ENCODE measurements at places on chromosomes 11 and 22.

DNA sequence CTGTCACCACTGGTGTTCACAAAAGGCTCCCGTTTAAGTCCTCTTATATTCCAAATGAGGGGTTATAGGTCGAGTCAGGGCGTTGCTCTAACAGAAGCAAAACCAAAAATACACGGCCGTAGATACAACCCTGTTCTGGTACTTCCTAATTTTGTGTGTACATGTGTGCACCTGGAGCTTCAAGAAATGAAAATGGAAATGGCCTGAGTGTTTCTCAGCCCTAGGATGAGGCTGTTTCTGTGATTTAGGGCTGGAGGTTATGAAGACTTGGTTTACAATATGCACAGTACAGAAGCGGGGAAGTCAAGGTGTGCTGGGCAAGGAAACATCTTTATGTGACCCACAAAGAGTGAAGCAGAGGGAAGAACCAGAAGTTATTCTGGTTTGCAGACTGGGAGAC, 110.4 kb upstream of the OR4B1 start:
- no peak for DNase-seq

- DNase-seq, result no peak
Observed at GRCh38 chr22:47090591-47091245, 328.3 kb downstream of the TBC1D22A start.

DNA sequence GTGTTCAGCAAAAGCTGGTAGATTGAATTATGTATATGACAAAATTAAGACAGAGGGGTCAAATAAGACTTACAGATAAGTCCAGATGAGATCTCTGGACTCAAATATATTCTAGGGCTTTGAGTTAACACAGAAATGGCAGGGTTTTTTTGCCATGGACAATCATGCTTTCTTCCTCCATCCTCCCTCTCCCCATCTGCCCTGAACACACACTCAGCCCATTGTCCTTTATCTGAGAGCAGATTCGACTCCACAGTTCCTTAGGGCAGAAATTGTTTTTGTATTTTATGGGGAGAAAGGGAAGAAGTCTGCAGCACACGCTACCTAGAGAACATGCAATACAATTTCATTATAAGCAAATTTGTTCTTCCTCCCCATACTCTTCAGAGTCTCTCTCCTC, 86.8 kb downstream of the SLC1A2 start:
- no peak for DNase-seq

GRCh38 chr22:20283674-20284066, 15.6 kb upstream of the RTN4R start:
- no peak for DNase-seq

DNA sequence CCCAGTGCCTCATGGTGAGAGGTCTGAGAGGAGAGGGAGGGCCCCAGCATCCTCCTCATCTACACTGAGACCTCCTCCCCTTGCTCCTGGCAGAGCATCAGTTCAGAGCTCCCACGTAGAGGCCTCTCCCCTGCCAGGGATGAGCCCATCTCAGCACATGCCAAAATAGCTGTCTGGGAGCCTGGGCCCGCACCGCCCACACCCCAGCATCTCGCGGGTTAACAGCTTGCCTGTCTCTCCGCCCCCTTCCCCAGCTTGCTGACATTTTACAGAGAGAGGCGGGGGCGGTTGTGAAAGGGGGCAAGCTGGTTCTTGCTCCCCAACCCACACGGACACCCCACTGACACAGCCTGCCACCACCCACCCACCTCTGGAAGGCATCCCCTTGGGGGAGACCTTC, 6.4 kb downstream of the DGKZ start:
- DNase-seq, result no peak

DNA sequence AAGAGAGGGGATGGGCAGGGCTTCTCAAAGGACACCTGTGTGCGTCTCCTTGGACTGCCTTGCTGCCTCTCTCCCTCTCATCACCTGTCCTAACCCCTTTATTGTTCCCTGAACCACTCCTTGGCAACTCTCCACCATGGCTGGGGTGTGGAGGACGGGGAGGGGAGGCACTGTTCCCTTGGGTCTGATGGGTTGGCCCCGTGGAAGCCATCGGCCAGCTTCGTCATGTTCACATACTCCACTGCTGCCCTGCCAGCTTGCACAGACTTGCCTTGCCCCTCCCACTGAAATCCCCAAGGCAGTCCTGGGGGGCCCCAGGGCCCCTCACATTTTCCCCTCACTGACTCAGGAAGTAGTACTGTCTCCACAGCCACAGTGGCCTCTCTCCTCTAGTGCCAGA, 36.1 kb upstream of the LRRC32 start:
- DNase-seq, result no peak

GRCh38 chr22:32646476-32646875, 155.0 kb upstream of the TIMP3 start:
- no peak for DNase-seq

- DNase-seq, result no peak
Observed at GRCh38 chr11:43035086-43035485, 276.7 kb upstream of the API5 start.

- no peak for DNase-seq
Observed at GRCh38 chr11:14638561-14638960, 5.0 kb upstream of the PDE3B start.

GRCh38 chr11:8059030-8059429, 22.0 kb upstream of the TUB start:
- DNase-seq, result no peak

- no peak for DNase-seq
Observed at GRCh38 chr11:72719551-72719950, 32.7 kb downstream of the ARAP1 start.

DNA sequence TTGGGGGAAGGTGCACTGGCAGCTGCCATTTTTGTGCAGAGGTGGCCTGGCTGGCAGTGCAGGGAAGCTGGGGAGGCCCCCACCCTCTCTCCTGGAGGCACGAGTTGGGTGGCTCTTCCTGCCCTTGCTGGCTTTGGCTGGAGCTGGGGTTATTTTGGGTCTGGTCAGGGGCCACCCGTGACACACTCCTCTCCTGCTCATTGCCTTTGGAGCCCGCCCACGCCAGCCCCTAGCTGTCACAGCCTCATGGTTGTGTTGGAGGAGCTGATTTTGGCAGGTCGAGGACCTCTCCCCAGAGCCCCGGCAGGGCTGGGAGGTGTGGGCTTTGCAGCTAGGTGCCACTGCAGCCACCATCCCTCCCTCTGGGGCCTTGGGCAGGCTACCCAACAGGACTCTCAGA, 21.5 kb downstream of the FBLN1 start:
- no peak for DNase-seq

- DNase-seq, result no peak
Observed at GRCh38 chr22:25672289-25673084, 69.5 kb upstream of the MYO18B start.

GRCh38 chr11:1350086-1350725, 39.5 kb upstream of the BRSK2 start:
- DNase-seq, result no peak

GRCh38 chr11:20844216-20844615, 174.8 kb downstream of the NELL1 start:
- no peak for DNase-seq

- DNase-seq, result no peak
Observed at GRCh38 chr11:123185326-123185725, 9.7 kb downstream of the CLMP start.

GRCh38 chr11:61791737-61792309, 576 bp downstream of the TMEM258 start:
- no peak for DNase-seq

DNA sequence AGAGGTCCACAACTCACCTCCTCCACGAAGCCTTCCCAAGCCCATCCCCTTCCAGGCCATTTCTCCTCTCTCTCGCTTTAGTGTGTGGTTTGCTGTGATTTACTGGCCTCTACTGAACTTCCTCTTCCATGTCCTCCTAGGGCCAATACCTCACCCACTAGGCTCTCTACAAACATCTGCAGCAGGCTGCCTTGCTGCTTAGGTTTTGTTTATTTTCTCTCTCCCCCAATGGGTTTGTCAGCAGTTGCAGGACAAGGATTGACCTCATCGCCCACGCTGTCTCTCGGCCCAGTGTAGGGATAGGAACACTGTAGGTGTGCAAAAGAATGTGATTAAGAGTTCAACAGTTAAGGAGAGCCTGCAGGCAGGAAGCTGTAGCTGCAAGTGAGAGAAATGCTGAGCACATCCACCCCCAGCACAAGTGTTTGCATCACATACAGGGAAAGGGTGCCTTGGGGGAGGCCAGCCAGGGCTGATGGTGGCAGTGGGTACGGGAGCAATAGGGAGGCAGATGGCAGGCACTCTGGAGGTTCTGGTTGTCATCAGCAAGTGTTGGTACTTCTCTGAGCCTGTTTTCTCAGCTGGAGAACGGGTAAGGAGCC, 1.4 kb downstream of the PC start:
- DNase-seq, result no peak

- peak; percentile 24 for DNase-seq
Observed at GRCh38 chr11:86068138-86068871, 579 bp downstream of the PICALM start.

GRCh38 chr22:46256358-46256958, 6.4 kb upstream of the CDPF1 start:
- DNase-seq, result no peak

GRCh38 chr22:24901448-24901847, 45.0 kb downstream of the LHFPL7 start:
- no peak for DNase-seq

DNA sequence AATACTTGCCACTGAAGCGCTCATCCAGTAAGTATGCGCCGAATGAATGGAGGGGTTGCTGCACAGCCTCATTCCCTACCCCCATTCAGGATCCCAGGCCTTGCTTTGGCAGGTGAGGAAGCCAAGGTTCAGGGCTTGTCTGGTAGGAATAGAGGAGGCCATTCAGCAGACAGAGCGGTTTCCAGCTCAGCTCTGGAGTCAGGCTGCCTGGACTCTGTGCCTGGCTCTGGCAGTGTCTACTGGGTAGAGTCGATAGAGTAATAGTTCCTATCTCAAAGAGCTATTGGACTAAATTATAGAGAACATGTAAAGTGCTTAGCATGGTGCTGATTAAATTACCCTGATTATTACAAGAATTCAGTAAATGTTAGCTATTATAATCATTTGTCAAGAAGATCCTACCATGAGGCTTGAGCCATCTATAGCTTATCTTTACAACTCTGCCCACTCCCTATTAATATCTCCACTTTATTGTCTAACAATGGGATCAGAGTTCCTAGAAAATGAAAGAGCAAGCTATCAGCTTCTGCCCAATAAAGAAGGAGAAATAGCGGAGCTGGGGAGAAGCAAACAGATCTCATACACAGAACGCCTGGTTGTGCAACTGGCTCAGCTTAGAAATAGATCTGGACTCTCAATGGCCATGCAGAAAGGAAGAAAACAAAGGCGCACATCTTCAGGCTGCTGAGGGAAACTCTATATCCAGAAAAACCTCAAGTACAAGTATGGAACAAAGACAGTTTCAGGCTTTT, 6.6 kb upstream of the SNX32 start:
- no peak for DNase-seq

- no peak for DNase-seq
Observed at GRCh38 chr11:110573411-110573810, 138.8 kb downstream of the ARHGAP20 start.

GRCh38 chr11:125343718-125344131, 152.3 kb downstream of the FEZ1 start:
- no peak for DNase-seq

DNA sequence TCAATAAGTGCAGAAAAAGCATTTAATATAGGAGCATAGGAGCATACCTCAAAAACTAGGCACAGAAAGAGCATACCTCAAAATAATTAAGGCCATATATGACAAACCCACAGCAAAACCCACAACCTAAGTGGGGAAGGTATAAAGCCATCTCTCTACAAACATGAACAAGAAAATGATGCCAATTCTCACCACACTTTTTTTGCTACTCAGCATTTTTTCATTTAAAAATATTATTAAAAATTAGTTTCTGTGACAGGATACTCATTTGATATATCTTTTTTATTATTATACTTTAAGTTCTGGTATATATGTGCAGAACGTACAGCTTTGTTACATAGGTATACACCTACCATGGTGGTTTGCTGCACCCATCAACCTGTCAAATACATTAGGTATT, 352.0 kb downstream of the LUZP2 start:
- no peak for DNase-seq

GRCh38 chr11:67267188-67268080, 1.2 kb downstream of the GRK2 start:
- no peak for DNase-seq

DNA sequence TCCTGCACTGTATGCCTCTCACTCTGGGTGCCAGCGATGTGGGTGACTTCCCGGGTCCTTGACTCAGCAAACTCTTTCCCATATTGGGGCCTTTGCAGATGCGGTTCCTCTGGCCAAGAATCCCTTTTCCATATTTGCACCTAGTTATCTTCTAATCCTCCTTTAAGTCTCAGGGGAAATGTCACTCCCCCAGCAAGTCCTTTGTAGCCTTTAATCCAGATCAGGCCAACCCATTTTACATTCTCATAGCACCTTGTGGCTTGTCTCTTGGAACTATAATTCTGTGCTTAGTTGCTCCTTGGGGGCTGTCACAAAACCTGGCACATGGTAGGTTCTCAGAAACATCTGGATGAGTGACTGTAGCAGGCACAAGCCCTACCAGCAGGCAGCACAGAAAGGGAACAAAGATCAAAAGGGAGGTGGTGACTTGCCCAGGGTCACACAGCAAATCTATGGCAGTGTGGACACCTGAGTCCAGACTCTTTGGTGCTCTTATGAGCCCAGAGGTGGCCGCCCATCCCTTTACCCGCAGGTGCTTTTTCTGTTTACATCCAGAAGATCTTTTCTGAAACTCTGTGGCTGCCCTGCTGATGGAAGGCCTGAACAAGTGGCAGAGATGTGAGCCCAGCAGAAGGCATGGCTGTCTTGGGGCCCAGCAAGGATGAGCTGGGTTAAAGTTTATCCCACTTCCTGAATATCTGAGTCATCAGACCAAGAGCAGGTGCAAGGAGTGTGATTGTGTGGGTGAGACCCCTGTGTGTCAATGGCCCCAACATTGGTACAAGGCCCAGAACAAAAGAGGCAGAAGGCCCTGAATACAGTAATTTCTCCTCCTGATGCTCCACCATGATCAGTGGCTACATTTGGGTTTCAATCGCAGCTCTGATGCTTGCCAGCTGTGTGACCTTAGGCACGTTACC, 78.6 kb upstream of the GRK3 start:
- DNase-seq, result no peak

GRCh38 chr11:35523331-35523768, 2.1 kb downstream of the PAMR1 start:
- DNase-seq, result no peak

GRCh38 chr11:68003846-68004550, at the start of gene UNC93B1:
Gene UNC93B1 (minus strand): TSS chr11:68004097. CDS start chr11:68004043, 54 bp downstream.
- peak; percentile 66 for DNase-seq

- no peak for DNase-seq
Observed at GRCh38 chr11:132576706-132577105, 955.6 kb downstream of the OPCML start.

DNA sequence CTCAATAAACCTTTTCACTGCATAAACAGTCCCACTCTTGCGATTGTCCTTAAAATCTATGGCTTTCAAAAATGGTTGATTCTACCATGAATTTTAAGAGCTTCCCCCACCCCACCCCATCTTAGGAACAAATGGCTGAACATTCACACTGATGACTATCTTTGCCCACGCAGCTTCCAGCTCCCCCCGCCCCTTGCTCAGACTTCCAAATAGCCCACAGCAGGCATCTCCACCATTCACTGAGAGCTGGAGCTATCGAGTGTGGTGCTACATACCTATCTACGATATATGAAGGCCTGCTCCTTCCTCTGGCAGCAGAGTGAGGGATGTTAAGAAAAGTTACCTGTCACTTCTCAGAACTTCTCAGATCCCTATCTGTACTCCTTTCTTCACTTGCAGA, 26.7 kb downstream of the EIF3F start:
- DNase-seq, result no peak

Measured in activated CD4-positive, alpha-beta T cell treated with anti-CD3 and anti-CD28 coated beads for 1 hour (primary cell).